ENCODE measurements at places on chromosomes 11 and 22. TPM values are rescaled to one million over a fixed set of nuclear protein-coding genes. Genes with fewer than 3 reads are reported as not detected.

- DNase-seq = no peak
Observed at GRCh38 chr11:112996994-112997393, 35.8 kb downstream of the NCAM1 start.

- DNase-seq = no peak
Observed at GRCh38 chr22:30884211-30885000, 84.2 kb downstream of the MORC2 start.

- no peak for DNase-seq
Observed at GRCh38 chr11:123392431-123392830, 37.6 kb upstream of the GRAMD1B start.

DNA sequence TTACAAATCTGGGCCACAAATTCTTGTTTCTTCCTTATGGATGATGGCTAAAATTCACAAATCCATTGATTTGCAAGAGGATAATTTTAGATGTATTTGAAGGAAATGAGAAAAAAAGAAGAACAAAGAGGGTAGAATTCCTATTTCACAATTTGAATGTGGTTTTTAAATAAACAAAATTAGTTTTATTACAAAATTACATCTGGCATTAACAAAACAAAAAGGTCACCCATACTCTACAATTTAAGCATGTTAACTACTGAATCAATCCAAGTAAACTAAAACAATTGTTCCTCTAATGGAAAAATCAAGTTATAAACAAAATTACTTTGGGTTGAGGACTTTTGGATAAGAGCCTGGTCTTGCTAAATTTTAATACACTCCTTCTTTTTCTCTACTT lies 242.0 kb downstream of the METTL15 start:
- DNase-seq = no peak

- no peak for DNase-seq
Observed at GRCh38 chr11:44865866-44866272, 84.8 kb downstream of the TP53I11 start.

GRCh38 chr11:96219981-96220623 lies 122.9 kb downstream of the MAML2 start:
- no peak for DNase-seq

GRCh38 chr11:73228268-73229134 lies 10.4 kb downstream of the P2RY2 start:
- DNase-seq = no peak

DNA sequence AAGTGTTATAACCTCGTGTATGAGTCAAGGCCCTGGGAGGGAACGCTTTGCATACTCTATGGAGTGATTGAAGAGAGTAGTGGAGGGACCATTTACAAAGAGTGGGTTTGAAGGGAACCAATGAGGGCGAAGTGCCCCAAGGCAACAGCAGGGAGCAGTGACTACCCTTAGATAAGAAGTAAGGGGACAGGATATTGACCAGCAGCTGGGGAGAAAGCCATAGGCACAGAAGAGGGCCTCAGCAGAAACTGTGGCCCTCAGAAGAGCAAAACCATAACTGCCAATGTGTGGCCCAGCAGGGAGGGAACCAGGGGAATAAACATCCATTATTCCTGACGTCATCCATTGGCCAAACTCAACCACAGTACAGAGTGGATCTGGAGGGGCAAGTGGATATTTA lies 24.7 kb downstream of the PARVA start:
- no peak for DNase-seq

DNA sequence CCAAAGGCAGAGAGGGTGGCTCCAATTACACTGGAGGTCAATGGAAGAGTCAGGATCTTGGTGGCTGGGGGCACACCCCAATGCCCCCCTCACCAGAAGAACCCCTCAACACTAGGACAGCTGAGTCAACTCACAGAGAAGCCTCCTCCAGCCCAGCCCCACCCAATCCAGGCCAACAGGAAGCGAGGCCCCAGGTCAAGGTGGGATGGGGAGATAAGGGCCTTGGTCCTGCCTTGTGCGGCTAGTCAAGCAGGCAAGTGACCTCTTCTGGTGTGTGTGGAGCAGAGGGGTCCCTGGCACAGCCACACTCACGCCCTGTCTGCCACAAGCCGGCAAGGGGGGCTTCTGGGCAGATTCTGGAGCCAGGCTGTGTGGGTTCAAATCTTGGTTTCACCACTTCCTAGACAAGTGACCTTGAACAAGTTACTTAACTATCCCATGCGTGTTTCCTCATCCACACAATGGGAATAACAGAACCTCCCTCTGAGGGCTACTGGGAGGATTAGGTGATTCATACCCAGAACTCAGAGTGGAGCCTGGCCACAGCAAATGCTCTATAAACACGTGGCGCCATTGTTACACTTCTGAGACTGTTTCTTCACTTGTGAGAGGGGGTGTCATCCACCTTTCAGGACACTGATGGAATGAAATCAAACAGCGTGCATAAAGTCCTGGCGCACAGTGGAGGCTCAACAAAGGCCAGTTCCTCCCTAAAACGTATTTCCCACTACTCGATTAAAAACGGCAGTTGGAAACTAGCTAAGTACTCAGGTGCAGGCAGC lies 3.2 kb downstream of the TTLL12 start:
- DNase-seq = no peak

DNA sequence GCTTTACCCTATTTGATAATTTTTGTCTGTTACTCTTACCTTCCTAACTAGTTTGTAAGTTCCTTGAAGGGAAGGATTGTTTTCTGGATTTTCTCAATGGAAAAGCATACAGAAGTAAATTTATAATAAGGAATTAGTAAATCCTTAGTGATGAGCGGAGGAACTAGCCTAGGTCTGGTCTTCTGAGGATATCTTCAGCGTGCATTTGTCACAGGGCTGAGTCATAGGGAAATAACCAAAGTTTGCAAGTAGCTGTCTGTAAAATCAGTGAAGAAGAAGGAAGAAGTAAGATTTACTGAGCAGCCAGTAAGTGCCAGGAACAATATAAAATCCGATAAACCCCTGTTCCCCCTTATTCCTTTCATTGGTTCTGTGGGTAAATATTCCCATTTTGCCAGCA lies 162.7 kb upstream of the SORL1-AS1 start:
- no peak for DNase-seq

DNA sequence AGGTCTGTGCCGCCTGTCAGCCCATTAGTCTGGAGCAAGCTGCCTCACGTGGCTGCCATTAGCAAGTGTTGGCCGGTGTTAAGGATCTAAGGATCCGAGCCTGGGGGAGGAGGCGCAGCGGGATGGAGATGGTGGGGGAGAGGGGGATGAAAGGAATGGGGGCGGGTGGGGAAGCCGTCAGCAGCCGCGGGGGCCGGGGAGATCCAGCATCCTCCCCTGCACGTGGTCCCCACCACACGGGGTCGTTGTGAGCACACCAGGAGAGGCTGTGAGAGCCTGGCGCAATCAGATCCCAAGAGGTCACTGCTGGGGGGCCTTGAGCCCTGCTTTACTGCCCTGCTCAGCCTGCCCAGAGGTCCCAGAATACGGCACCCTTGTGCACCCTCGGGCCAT lies 7.3 kb downstream of the CABP7 start:
- peak; percentile 51 for DNase-seq

GRCh38 chr11:1336836-1337646 lies 27.6 kb upstream of the TOLLIP start:
- peak; percentile 41 for DNase-seq

- no peak for DNase-seq
Observed at GRCh38 chr11:34327804-34328631, 29.8 kb downstream of the ABTB2 start.

DNA sequence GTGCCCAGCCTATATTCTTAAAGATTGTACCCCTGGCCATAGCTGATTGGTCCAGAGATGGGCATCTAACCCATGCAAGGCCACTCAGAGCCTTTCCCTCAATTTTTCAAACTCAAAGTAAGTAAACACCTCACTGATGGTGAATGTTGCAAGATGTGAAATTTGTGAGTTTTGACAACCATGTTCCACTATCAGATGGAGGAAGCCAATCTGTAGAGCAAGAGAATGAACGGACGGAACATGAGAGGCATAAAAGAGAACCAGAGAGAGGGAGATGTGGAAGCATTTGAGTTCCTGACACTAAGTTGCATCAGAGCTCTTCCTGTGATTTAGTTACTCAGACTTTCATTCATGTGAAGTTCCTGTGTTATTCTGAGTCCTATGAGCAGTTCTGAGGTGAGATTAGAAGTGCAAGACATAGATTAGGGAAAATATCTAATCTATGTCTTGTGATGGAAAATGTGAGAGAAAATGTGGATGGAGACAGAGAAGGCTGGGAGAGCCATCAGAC lies 73.3 kb downstream of the PRSS23 start:
- DNase-seq = no peak

DNA sequence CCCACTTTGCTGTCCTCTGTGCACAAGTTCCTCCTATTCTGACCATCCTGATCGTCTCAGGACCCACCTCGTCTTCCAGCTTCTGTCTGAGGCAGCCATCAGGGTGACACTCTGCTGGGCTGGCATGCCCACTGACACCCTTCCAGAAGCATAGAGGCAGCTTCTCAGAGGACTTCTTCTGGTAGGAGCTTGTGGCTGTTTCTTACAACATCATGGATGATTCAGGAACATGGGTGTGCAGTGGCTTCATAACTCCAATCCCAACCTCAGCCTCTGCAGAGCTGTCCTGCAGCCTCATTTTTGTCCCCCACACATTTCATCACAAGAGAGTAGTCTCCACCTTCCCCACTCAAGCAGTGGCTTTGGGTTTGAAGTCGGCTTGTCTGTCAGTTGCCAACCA lies 20.9 kb upstream of the CTR9 start:
- no peak for DNase-seq

GRCh38 chr11:114511538-114511937 lies 48.1 kb downstream of the NXPE1 start:
- no peak for DNase-seq

DNA sequence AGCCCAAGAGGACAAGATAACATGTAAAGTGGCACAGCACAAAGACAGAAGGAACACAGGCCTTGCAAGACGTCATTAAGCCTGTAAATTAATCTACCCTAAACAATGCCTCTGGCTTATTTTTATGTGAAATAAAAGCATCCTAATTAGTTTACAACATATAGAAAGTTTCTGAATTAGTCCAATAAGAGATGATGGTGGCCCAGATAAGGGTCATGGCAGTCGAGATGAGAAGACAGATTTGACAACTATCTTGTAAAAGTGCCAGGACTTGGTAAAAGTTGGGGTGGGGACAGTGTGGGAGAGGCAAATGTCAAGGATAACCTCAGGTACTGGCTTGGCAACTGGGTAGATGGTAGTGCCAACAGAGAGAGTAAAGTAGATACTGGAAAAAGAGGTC lies 13.6 kb downstream of the XRRA1 start:
- DNase-seq = no peak

GRCh38 chr11:112459001-112459400 lies 198.3 kb upstream of the PLET1 start:
- no peak for DNase-seq

GRCh38 chr22:37741312-37741795 lies 44.5 kb downstream of the TRIOBP start:
- DNase-seq = peak; percentile 35

DNA sequence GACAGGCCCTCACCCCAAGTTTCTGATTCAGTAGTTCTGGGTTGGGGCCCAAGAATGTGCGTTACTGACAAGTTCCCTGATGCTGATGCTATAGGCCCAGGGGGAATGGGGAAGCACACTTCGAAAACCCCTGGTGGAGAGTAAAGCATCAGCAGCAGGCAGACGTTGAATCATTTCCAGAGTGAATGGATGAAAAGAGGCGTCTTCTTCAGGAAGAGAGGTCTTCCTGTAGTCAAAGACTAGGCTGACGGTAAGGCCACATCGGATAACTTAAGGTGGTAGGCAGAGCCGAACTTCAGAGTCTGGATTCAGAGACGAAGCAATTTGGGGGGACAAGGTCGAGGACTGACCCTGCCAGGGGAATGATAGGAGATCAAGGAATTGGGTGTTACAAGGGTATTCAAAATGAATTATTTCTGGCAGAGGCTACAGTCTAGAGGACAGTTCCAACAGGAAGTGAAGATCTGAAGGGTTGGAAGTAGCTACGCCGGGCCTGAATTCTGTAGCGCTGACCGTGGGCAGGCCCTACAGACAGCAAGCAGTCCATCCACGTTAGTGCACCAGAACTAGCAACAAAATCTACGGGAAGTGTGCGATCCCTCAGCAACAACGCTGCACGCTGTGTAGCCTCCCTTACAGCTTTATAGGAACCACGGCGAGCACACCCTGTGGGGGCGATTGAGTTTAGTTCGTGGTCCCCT lies 862 bp upstream of the CENATAC start:
- DNase-seq = peak; percentile 40

- peak; percentile 49 for DNase-seq
Observed at GRCh38 chr11:62705413-62705812, 1.8 kb downstream of the BSCL2 start.

DNA sequence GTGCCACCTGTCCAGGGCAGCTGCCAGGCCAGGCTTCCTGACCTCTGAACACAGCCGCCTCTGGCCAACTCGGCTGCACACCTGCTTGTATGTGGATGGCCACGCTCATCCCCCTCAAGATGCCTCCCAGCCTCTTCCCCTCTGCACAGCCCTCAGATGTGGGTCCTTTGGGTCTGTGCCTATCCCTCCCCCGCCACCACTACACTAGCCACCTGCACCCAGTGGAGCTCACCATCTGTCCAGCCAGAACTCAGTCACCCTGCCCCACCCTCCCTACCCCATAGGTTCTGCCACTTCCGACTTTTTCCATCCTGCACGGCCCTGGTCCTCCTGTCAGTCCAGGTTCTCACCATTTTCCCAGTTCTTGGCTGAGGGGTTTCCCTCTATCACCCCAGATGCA lies 44.6 kb downstream of the PHF21B start:
- DNase-seq = no peak

GRCh38 chr22:36282328-36282831 lies 29.4 kb downstream of the APOL1 start:
- DNase-seq = no peak

GRCh38 chr22:17769716-17770082 lies 4.6 kb downstream of the BID start:
- DNase-seq = no peak

DNA sequence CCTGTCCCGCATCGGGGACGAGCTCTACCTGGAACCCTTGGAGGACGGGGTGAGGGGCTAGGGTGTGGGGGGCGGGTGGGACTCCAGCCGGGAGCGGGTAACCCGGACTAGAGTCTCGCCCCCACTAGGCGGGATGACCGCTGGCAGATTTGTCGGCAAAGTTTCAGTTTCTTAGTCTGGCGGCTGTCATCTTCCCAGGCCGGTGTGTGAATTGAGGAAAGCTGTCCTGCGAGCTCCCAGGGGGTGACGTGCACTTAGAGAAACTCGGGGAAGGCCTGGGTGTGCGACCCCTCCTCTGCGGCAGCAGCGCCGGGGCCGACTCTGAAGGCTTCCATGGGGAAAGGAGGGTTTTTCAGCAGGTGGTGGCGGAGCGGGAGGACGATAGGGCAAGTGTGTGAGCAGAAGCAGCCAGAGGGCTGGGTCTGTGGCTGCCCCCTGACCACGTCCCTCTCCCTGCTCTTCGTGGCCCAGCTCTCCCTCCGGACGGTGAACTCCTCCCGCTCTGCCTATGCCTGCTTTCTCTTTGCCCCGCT lies 463 bp downstream of the RAD9A start:
- DNase-seq = no peak

- DNase-seq = no peak
Observed at GRCh38 chr22:47123006-47123826, 360.8 kb downstream of the TBC1D22A start.

The C11orf42 gene
- polyA plus RNA-seq = not detected

The UPK3A gene
- not detected for polyA plus RNA-seq

The TIRAP gene
- 5.4 TPM for polyA plus RNA-seq

The DNAJB7 gene
- polyA plus RNA-seq = not detected

The ARHGAP8 gene
- 1.2 TPM for polyA plus RNA-seq

The TPH1 gene
- 0.09 TPM for polyA plus RNA-seq

The FAM180B gene
- 0.07 TPM for polyA plus RNA-seq

The HYLS1 gene
- polyA plus RNA-seq = 14.6 TPM

The NLRX1 gene
- polyA plus RNA-seq = 8.5 TPM

The COA4 gene
- polyA plus RNA-seq = 212 TPM

The CCDC90B gene
- polyA plus RNA-seq = 65.9 TPM

The PRR14L gene
- 5.6 TPM for polyA plus RNA-seq

The TMPRSS6 gene
- not detected for polyA plus RNA-seq

The HOATZ gene
- not detected for polyA plus RNA-seq
